Thymus (tissue), 14 donors: ENCODE measurements at places on chromosomes 11 and 22. TPM values are rescaled to one million over a fixed set of nuclear protein-coding genes. Genes with fewer than 3 reads are reported as not detected.

- no peaks in the 10 kb centered on the region for H3K36me3 ChIP-seq
- H3K27ac ChIP-seq = peak overlapping the region; percentile 79
- peak overlapping the region; percentile 33 for H3K4me3 ChIP-seq
These were observed 723 bp upstream of the CD82 start for GRCh38 chr11:44564670-44565210.

DNA sequence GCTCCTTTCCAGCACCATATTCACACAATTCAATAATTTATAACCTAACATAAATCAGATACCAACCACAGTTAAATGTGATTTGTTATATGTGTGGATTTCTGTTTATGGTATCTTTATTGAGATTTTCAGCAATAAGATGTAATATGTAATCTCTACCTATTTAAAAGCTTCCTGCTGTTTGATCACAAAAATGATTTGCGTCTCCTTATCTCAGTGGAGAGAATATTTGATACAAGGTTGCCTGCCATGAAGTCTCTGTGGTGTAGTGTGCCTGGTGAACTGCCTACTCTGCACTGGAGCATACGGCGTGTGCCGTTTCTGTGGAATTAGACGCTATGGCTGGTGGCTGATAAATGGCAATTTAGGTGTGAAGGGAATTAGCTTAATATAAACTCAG lies 741.1 kb downstream of the NELL1 start:
- H3K4me3 ChIP-seq = no peak overlapping the region
- H3K36me3 ChIP-seq = no peaks in the 10 kb centered on the region
- no peak overlapping the region for H3K27ac ChIP-seq
- no peak for DNase-seq

- H3K27me3 ChIP-seq = no peaks in the 10 kb centered on the region
- no peaks in the 10 kb centered on the region for H3K4me1 ChIP-seq
- H3K36me3 ChIP-seq = no peaks in the 10 kb centered on the region
- H3K4me3 ChIP-seq = no peak overlapping the region
These were observed 160.4 kb downstream of the INSC start for GRCh38 chr11:15275141-15275540.

- DNase-seq = peak; percentile 42
- H3K27me3 ChIP-seq = no peaks in the 10 kb centered on the region
- H3K4me3 ChIP-seq = no peak overlapping the region
- H3K27ac ChIP-seq = no peak overlapping the region
These were observed 119.5 kb downstream of the ENTHD1 start for GRCh38 chr22:39773976-39774539.

DNA sequence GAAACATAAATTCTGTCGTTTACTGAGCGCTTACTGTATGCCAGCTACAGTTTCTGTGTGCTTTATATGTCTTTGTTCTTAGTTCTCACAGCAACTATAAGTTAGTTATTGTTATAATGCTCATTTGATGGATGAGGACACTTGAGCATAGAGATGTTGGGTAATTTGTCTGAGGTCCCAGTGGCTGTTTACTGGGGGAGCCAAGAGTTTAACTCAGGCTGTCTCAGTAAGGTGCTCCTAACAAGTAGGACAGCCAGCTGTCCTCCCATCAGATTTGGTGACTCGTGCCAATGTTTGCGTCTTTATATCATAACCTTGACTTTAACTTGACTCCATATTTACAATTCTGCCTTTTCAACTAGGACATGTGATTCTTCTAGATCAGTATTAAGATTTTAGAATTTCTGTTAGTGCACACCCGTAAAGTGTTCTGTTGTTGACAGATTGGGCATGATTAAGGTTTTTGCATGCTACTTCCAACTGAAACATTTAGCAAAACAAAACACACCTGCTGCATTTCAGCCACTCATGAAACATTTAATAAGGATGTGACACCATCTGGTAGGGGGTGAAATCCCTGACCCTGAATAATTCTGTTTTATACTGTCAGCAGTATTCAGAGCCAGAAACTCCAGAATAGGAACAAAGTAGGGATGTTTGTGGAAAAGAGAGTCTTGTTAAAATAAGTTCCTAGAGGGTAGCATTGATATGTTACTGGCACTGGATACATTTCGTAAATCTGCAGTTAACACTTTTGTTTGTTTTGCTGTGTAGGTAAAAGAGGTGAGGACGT lies 1.9 kb downstream of the REXO2 start:
- H3K27ac ChIP-seq = no peak overlapping the region
- H3K4me3 ChIP-seq = no peak overlapping the region
- H3K4me1 ChIP-seq = peaks cover 11% of the 10 kb centered on the region
- DNase-seq = no peak
- no peaks in the 10 kb centered on the region for H3K27me3 ChIP-seq
- no peaks in the 10 kb centered on the region for H3K36me3 ChIP-seq

DNA sequence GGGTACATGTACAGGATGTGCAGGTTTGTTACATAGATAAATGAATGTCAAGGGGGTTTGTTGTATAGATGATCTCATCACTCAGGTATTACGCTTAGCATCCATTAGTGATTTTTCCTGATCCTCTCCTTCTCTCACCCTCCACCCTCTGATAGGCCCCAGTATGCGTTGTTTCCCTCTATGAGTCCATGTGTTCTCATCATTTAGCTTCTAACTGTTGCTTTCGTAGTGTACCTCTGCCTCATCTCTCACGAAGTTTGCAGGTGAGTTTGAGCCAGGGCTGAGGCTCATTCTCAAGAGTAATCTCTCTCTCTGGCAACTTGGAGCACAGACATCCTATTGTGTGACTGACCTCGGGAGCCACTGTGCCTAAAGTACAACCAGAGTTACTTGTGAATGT lies 4.7 kb upstream of the HBE1 start:
- no peak for DNase-seq
- H3K36me3 ChIP-seq = no peaks in the 10 kb centered on the region
- H3K27ac ChIP-seq = no peak overlapping the region
- H3K4me3 ChIP-seq = no peak overlapping the region

DEPDC7 gene
- 3.2 TPM for total RNA-seq

DNA sequence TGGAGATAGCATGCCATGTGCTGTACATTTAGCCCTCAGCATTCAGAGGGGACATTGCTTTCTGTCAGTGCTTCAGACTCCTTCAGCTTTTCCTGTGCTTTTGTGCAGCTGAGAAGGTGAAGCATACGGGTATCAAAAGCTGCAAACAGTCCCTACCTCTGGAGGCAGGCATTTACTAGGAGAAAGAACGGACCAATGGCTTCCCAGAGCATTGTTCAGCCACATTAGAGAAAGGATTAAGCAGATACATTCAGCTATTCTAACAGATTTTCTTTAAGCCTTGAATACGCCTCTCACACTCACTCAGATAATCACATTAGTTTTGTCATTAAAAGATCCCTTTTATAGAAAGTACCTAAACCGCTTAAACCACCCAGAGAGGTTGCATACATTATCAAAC lies 80.7 kb upstream of the FAM181B start:
- no peak overlapping the region for H3K4me3 ChIP-seq
- H3K27ac ChIP-seq = no peak overlapping the region
- H3K36me3 ChIP-seq = no peaks in the 10 kb centered on the region
- H3K4me1 ChIP-seq = no peaks in the 10 kb centered on the region

- no peak overlapping the region for H3K4me3 ChIP-seq
- no peaks in the 10 kb centered on the region for H3K36me3 ChIP-seq
- no peaks in the 10 kb centered on the region for H3K4me1 ChIP-seq
- no peak overlapping the region for H3K27ac ChIP-seq
- no peaks in the 10 kb centered on the region for H3K27me3 ChIP-seq
- no peak for DNase-seq
These were observed 593.6 kb downstream of the NELL1 start for GRCh38 chr11:21262992-21263391.

DNA sequence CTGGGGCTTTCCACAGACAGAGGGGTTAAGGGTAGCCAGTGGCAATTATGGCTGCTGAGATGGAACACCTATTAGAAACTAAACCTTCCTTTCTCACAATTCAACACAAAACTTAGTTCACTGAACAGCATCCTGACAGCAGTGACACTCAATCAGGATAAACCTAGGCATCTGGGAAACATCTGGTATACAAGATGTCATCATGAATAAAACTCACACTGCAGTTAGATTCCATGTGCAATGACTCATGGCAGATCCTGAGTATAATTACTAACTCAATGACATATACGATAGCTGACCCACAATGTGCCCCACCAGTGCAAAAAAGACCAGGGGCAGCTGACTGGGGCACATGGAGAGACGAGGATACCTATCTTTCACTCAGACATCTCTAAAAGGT lies 17.7 kb downstream of the RBFOX2 start:
- no peak overlapping the region for H3K27ac ChIP-seq
- H3K4me1 ChIP-seq = no peaks in the 10 kb centered on the region
- H3K4me3 ChIP-seq = no peak overlapping the region
- DNase-seq = no peak

GRCh38 chr22:25880524-25880923 lies 138.5 kb downstream of the MYO18B start:
- H3K27ac ChIP-seq = no peak overlapping the region
- no peak overlapping the region for H3K4me3 ChIP-seq
- H3K27me3 ChIP-seq = no peaks in the 10 kb centered on the region
- no peaks in the 10 kb centered on the region for H3K36me3 ChIP-seq
- no peaks in the 10 kb centered on the region for H3K4me1 ChIP-seq

OR10A5 gene
- total RNA-seq = not detected

ATM gene
- total RNA-seq = 67.0 TPM

- H3K4me1 ChIP-seq = no peaks in the 10 kb centered on the region
- no peak overlapping the region for H3K4me3 ChIP-seq
- no peaks in the 10 kb centered on the region for H3K36me3 ChIP-seq
- DNase-seq = no peak
These were observed 30.9 kb downstream of the C22orf31 start for GRCh38 chr22:29030618-29031226.

- no peak overlapping the region for H3K4me3 ChIP-seq
- H3K27ac ChIP-seq = no peak overlapping the region
- no peaks in the 10 kb centered on the region for H3K27me3 ChIP-seq
- H3K4me1 ChIP-seq = peaks cover 8% of the 10 kb centered on the region
- no peak for DNase-seq
These were observed 27.9 kb downstream of the ARRB1 start for GRCh38 chr11:75323609-75324008.

- H3K27ac ChIP-seq = no peak overlapping the region
- H3K4me3 ChIP-seq = no peak overlapping the region
- H3K4me1 ChIP-seq = no peaks in the 10 kb centered on the region
- no peaks in the 10 kb centered on the region for H3K27me3 ChIP-seq
- H3K36me3 ChIP-seq = no peaks in the 10 kb centered on the region
- DNase-seq = no peak
These were observed 1089.3 kb downstream of the BRD1 start for GRCh38 chr22:48738204-48738980.

DNA sequence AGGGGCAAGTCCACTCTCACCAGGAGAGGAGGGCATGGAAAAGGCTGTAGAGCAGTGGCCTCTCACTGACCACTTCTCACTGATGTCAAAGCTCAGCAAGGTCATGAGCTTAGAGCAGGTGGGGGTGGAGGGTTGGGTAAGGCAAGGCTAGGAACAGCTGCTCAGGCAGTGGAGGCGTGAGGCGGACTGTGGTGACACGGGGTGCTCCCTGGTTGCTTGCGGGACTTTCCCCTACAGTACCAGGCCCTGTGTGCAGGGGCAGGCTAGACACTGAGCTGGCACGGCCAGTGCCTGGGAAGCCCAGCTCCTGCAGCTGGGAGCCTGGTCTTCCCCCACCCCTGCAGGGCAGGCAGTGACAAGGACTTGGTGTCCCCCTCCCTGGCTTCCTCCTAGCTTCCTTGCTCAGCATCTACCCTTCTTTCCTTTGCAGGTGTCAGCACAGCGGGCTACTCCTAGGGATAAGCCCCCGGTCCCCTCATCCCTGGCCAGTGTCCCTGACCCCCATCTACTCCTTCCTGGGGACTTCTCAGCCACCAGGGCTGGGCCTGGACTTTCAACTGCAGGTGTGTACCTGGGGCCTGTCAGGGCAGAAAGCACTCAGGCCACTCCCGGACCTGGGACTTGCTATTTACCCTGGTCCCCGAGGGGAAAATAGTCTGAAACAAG lies 45.6 kb downstream of the PISD start:
- H3K36me3 ChIP-seq = peaks cover 63% of the 10 kb centered on the region
- no peak for DNase-seq
- H3K4me3 ChIP-seq = no peak overlapping the region

MMP12 gene
- total RNA-seq = 10.8 TPM

DNA sequence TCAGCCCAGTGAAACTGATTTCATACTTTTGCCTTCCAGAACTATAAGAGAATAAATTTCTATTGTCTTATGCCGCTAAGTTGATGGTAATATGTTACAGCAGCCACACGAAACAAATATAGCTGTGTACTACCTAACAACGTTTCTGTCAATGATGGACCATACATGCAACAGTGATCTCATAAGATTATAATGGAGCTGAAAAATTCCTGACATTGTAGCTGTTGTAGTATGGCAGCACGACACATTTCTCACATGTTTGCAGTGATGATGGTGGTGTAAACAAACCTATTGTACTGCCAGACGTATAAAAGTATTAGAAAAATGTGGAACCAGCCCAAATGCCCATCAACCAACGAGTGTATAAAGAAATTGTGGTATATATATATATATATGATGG lies 5.8 kb upstream of the SLC5A1 start:
- no peaks in the 10 kb centered on the region for H3K4me1 ChIP-seq
- peaks cover 10% of the 10 kb centered on the region for H3K27me3 ChIP-seq
- no peak overlapping the region for H3K4me3 ChIP-seq
- DNase-seq = no peak
- H3K27ac ChIP-seq = no peak overlapping the region

OR9Q1 gene
- not detected for total RNA-seq

- H3K27me3 ChIP-seq = no peaks in the 10 kb centered on the region
- H3K36me3 ChIP-seq = no peaks in the 10 kb centered on the region
- DNase-seq = no peak
- H3K4me1 ChIP-seq = no peaks in the 10 kb centered on the region
These were observed 8.8 kb upstream of the UBASH3B start for GRCh38 chr11:122646549-122647340.

DNA sequence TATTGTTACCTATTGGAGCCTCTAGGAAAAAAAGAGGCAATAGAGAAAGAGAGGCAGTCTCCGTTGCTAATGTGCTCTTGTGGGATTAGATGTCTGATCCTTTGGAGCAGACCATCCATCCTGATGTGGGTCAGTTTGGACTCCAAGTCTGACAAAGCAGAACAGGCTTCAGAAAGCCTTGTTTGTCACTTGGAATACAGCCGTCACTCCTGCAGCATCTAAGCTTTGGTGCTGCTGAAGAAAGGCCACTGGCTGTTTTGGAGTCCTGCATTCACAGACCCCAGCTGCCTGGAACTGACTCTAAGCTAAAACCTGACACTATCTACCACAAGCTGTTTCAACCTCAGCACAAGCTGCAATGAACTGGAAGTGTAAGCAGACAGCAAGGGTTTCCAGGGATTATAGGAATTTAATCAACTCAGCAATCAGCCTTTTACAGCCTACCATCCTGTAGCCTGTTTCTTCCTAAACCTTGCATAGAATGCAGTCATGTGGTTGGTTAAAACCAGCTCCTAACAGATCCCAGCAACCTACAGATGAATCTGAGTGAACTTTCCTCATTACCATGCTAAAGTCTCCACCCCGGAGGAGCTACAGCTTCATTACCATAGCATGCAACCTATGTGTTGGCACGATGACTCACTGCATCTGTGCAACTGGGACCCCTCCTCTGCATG lies 3.7 kb upstream of the PLAAT4 start:
- no peak for DNase-seq
- H3K36me3 ChIP-seq = no peaks in the 10 kb centered on the region
- H3K4me3 ChIP-seq = no peak overlapping the region
- peaks cover 30% of the 10 kb centered on the region for H3K4me1 ChIP-seq
- H3K27ac ChIP-seq = no peak overlapping the region

- H3K4me3 ChIP-seq = no peak overlapping the region
- no peak overlapping the region for H3K27ac ChIP-seq
- H3K27me3 ChIP-seq = peaks cover 7% of the 10 kb centered on the region
These were observed 26.4 kb upstream of the PPFIA1 start for GRCh38 chr11:70243912-70244652.

MN1 gene
- 0.47 TPM for total RNA-seq

- H3K27me3 ChIP-seq = no peaks in the 10 kb centered on the region
- H3K4me1 ChIP-seq = no peaks in the 10 kb centered on the region
- no peak for DNase-seq
- H3K4me3 ChIP-seq = no peak overlapping the region
These were observed 30.8 kb downstream of the RSPH14 start for GRCh38 chr22:23110922-23111527.
